ENCODE measurements at places on chromosomes 2 and 18.

- no peak for DNase-seq
Measured at GRCh38 chr2:206189691-206190090, 30.0 kb downstream of the EEF1B2 start.

DNA sequence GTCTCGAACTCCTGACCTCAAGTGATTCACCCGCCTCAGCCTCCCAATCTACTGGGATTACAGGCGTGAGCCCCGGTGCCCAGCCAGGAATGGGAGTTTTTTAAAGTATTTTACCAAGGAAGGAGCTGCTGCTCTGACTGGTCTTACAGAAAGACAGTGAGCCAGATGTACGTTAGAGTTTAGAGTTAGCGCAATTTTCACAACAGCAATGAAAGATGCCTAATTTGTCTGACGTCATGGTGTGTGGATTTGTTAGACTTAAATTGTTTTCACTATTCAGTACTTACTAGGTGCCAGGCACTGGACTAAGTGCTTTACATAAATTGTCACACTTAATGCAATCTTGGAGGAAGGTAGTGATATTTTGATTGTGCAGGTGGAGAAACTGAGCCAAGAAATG lies 12.4 kb upstream of the RPL37A start:
- no peak for DNase-seq

DNA sequence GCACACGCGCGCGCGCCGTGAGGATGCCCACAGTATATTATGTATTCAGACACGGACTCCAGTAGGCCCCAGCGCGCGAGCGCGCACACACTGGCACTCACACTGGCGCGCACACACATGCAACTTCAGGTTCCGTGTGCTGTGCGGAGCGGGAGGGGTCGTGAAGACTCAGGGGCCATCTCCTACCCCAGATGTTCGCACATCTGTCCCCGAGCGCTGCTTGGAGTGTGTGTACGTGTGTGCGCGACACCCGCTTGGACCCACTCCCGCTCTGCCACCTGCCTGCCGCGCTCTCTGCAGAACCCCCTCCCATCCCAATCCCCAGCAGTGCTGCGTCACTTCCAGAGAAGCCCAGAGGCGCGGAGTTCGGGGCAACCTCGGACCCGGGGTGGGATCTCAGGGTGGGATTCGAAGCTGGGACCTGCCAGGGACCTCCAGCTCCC lies 2.6 kb downstream of the NRP2 start:
- DNase-seq, result no peak

GRCh38 chr2:72979896-72980295 lies 62.6 kb downstream of the EMX1 start:
- no peak for DNase-seq

GRCh38 chr18:23068570-23069310 lies 66.5 kb upstream of the CABLES1 start:
- no peak for DNase-seq

GRCh38 chr18:40907842-40908241 lies 1047.2 kb upstream of the PIK3C3 start:
- no peak for DNase-seq

DNA sequence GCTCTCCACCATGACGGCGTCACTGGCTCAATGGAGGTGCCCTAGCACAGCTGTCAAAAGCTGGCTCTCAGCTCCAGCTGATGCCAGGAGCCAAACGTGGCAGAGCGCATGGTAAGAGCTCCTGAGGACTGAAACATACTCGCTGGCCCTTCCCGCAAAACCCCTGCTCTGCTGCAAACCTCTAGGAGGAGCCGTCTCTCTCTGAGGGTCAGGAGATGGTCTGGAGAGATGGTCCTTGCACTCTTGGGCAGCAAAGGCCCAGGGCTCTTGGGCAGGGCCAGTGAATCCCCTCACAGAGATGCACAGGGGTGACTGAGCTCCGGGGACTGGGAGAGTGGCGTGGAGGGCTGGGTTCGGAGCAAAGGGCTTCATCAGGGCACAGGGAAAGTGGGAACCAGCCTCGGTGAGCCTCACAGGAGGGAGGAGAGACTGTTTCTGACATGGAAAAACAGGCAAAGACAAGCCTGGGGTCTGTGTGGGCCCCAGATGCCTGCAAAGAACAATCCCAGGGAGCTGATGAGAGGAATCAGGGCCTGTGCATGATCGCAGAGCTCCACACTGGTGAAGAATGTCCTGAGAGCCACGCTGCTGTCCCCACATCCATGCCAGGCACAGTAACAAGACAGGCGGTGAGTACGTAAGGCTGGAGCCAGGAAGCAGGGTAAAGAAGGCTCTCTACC lies 17.2 kb downstream of the SNORC start:
- no peak for DNase-seq

- DNase-seq, result no peak
Measured at GRCh38 chr2:210599476-210599875, 43.1 kb downstream of the CPS1 start.

- no peak for DNase-seq
Measured at GRCh38 chr2:83113953-83114352, 1345.1 kb downstream of the SUCLG1 start.

DNA sequence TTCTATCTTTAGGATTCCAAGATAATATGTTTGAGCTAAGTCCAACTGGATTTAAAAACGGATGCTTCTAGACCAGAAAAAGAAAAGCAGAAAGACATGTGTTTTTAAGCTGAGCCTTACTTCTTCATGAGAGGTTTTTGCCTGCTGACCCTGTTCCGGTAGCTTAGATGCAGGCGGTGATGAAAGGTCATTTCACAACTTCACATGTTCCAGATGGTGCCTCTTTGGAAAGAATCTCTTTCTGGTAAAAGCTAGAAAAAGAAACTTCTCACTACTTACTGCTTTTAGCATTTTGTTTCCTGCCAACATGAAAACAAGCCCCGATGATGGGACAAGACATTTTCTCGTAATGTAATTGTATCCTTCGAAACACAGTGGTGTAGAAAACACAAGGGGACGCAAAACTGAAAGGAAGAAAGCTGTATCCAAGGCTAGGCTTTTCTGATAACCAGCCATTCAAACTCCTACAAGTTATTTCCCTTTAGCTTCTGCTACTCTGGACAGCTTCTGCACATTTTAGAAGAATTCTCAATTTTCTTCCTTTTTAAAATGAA lies 407.3 kb upstream of the LYPD1 start:
- no peak for DNase-seq

GRCh38 chr2:11396467-11397445 lies 52.3 kb upstream of the ROCK2 start:
- no peak for DNase-seq

DNA sequence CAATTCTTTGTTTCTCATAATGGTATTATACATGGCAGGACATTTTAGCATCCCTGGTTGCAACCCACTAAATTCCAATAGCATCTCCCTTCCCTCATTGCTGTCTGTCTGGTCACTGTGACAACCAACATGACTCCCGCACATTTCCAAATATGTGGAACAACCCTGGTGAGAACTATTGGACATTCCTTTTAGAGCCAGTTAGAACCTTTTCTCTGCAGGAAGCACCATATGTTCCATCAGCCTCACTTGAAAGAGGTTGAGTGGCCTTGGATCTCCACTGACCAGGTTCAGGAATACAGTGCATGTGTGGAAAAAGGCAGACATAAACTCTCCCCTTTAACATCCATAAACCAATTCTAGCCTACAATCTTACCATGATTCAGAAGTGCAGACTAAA lies 25.9 kb upstream of the GLS start:
- no peak for DNase-seq

DNA sequence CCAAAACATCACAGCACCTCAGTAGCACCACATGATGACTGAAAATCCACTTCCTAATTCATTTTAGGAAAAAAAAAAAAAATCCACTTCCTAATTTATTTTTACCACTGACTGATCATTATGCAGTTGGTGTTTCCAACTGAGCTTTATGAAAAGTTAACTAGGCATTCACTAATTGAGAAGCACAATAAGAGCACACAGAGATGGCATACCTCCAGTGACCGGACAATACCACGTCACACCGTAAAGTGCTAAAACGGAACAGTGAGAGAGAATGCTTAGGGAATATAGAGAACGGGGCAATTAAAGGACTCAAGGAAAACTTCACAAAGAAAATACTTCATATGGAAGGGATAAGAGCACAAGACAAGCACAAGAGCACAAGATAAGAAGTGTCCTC lies 212.5 kb downstream of the NBAS start:
- no peak for DNase-seq

GRCh38 chr2:17057109-17058017 lies 391.7 kb upstream of the CYRIA start:
- DNase-seq, result no peak

GRCh38 chr2:216068-216467 lies 47.8 kb downstream of the SH3YL1 start:
- no peak for DNase-seq

- DNase-seq, result peak; percentile 70
Measured at GRCh38 chr18:12946549-12947284, 1.1 kb upstream of the SEH1L start.

GRCh38 chr2:110650346-110650745 lies 27.5 kb downstream of the BUB1 start:
- no peak for DNase-seq

DNA sequence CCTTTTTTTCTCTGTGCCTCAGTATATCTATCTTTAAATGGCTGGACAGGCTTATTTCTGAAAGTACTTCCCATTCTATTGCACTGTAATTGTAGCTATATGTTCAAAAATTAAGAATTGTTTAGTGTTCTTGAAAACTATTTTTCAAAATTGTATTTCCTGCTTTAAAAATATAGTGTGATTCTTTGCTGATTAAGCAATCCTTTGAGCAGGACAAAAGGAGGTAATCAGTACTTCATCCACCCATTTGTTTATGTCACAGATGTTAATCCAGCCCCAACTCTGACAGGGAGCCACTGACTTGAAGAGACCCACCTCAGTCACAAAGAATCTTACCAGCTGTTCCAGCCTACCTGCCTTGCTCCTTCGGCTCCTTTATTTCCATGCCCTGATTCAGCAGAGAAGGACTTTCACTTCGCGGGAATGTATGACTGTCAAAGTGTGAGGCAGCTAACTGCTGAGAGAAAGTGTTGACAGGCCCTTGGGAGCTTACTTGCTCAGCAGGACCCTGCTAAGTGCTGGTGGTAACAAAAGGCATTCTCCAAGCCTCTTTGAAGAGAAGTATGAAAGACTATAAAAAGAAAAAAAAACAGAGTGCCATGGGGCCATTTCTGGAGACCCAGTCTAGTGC lies 393.3 kb upstream of the CYRIA start:
- peak; percentile 13 for DNase-seq

DNA sequence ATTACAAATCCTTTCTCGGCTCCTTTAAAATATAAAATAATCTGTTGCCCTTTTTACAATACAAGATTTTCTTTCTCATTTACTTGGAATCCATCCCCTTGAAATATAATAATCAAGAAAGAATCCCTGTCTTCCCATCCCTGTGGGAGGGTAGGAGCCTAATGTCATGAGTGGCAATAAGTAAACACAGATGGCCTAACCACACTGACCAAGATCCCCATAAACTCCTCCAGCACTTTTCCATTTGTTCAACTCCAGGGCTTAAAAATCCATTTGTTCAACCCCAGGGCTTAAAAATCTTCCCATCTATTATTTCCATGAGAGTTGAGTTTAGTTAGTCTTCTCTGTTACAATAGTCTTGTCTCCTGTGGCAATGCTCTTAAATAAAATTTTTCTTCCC lies 297.6 kb downstream of the CDH7 start:
- peak; percentile 28 for DNase-seq

GRCh38 chr18:33833842-33834241 lies 255.8 kb downstream of the ASXL3 start:
- DNase-seq, result peak; percentile 6

GRCh38 chr2:86065512-86065911 lies 40.2 kb downstream of the POLR1A start:
- no peak for DNase-seq
